ENCODE measurements at places on chromosomes 4 and X.

- DNase-seq: no peak
Observed at GRCh38 chrX:16023790-16024734, 99.3 kb upstream of the GRPR start.

GRCh38 chrX:45850197-45850774, 649.6 kb upstream of the DIPK2B start:
- DNase-seq: no peak

GRCh38 chr4:48481581-48481980, 1.6 kb upstream of the SLC10A4 start:
- DNase-seq: no peak

DNA sequence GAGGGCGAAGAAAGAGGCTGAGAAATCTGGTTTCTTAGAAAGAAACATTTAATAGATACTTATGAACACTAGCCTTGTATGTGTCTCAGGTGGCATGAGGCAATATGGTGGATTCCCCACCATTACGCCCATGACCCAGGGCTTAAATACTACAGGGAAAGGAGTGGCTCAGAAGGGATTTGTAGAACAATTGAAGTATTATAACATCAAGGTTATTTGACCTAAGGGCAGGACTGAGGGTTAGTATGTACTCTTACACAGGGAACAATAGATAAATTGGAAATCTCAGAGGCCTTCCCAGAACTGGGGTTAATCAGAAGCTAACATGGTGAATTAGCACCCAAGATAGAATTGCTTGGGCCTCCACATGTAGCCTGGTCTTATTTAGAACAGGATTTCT, 11.0 kb upstream of the USP46 start:
- DNase-seq: no peak

- no peak for DNase-seq
Observed at GRCh38 chrX:155215443-155216178, 649 bp upstream of the VBP1 start.

GRCh38 chr4:129583868-129584267, 487.9 kb downstream of the C4orf33 start:
- no peak for DNase-seq

GRCh38 chr4:77235289-77235854, 78.4 kb downstream of the CCNG2 start:
- no peak for DNase-seq

DNA sequence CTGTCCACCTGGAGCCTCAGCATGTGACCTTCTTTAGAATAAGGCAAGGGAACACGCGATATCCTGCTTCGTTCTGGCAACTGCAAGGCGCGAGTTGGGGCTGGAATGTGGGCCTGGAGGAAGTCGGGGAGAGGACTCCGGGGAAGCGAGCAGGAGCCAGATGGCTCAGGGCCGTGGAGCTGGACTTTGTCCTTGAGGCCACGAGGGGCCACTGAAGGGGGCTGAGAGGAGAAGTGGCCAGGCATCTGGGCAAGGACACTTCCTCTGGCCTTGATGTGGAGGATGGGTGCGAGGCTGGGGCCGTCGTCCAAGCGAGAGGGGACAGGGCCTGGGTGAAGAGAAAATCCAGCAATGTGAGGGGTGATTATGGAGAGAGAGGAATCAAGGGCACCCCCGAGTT, 12.2 kb upstream of the DUSP9 start:
- DNase-seq: no peak

DNA sequence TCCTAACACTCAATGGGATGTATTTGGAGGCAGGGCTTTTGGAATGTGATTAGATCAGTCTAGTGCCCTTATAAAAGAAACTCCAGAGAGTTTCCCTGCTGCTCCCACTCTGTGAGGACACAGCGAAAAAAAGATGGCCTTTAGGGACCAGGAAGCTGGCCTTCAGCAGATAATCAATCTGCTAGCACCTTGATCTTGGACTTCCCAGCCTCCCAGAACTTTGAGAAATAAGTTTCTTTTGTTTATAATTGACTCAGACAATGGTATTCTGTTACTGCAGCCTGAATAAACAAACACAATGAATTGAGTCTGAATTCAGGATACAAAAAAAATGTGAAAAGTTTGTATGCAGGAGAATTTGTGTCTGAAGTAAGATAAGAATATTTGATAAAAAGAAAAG, 842.1 kb downstream of the FSTL5 start:
- DNase-seq: no peak

DNA sequence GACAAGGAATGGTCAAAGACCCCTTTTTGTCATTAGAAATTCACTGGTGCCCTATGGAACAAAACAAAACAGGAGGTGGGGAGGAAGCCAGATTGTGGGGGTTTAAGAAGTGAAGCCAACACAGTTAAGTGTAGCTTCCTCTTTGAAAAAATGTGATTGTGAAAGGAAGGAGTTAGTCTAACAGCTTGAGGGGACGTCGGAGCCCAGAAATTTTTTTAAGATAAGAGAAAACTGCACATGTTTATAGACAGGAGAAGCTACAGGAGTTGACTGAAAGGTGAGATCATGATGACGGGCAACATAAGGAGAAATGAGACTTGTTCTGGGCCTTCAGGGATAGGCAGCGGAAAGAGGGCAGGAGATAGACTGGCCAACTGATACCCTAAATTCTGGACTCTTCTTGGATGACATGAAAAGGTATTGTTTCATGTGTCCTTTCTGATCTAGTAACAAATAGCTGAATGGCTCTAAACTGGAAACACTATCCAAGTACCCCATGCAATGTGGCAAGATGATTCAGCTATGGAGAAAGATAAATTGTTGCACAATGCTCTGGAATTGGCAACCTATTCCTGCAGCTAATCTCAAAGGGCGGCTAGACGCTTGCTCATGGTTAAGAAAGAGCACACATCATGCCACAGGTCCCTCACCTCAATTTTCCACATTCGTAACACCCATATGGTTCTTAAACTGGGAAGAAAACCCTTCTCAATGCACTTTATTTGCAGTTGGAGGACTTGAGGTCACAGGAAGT, 3.7 kb upstream of the HDAC8 start:
- DNase-seq: no peak

DNA sequence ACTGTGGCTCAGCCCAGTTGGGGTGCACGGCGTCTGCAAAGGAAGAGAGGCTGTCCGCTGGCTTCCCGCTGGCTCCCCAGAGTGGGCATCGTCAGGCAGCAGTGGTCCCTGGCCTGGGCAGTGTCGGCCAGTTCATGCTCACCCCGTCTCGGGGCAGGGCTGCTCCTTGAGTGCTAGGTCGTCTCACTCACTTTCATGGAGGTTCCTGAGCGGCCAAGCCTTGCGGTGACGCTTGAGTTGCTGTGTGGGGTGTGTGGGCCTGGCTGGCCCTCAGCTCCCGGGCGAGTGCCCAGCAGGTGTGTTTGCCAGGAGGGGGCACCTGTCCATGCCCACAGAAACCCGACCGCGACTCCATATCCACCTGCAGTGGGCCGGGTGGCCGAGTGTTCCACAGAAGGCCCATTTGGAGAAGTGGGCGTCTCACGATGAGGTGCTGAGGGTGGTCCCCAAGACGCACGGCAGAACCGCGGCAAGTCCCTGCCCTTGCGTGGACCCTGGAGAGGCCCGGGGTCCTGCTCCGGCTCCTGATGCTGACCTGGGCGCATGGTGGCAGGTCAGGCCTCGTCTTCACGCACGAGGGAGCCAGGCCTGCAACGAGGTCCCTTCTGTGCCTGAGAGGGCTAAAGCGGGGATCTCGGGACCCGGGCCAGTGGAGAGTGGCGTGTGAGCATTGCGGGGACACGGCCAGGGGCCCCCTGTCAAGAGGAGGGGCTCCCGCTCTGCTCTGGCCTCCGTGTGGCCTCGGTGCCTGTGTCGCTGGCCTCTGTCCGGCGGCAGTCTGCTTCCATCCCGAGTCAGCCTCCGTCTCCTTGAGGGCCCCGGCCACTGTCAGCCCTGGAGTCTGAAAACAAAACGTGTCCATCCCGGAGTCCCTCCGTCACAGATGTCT, 18.5 kb upstream of the UVSSA start:
- no peak for DNase-seq

- DNase-seq: no peak
Observed at GRCh38 chr4:968621-969394, 4.6 kb downstream of the DGKQ start.

GRCh38 chr4:38306482-38307071, 346.4 kb downstream of the PTTG2 start:
- no peak for DNase-seq

All from thoracic aorta (tissue), 2 donors.